ENCODE measurements at places on chromosomes 4 and X.

- DNase-seq, result no peak
These were observed 80.6 kb upstream of the CBR4 start for GRCh38 chr4:169090484-169091215.

DNA sequence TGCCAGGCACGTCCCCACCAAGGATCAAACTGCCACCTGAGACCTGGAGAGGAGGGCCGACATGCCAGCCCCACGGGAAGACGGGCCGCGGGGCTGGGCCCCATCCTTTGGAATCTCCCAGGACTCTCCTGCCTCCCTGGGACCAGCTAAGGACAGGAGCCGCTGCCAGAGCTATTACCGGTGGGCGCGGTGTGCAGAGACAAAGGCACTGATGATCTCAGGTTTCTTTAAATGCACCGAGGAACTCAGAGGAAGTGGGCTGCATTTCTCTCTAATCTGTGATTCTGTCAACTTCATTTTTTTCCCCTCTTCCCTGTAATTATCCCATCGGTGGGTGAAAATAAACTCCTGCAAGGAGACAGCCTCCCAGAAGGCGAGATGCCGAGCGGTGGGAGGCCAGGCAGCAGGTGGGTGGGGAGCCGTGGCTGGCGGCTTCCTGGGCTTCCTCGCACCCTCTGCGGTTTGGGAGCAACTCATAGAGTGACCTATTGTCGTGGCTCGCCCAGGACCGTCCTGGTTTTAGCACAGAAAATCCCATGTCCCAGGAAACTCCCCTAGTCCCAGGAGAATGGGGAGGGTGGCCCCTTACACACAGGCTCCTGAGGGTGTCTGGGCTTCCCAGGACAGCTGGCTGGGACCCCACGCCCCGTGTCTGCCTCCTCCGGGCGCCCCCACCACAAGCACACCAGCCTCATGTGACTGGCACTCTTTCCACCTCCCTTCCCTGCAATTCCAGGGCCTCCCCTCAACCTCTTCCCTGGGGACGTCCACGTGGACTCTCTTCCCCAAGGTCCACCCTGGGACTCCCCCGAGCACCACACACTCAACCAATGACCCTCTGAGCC is 62.3 kb upstream of the ADRA2C start:
- no peak for DNase-seq

GRCh38 chrX:139930916-139931645 is 1.8 kb downstream of the ATP11C start:
- DNase-seq, result no peak

DNA sequence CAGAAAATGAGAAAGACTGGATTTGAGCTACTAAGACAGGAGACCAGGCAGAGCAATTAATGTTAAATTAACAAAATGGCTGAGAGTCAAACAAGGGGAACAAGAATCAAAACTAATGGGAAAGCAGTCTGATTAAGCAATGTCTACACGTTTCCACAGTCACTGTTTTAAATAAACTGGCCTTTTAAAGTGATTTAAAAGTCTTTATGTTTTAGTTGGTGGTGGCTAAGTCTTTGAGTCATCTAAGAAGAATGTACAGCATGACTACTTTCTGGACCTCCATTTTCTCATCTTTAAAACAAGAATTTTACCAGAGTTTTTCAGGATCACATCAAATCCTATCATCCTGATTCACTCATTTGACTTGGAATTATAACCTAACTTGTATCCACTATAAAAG is 233.8 kb downstream of the ENOX2 start:
- no peak for DNase-seq

DNA sequence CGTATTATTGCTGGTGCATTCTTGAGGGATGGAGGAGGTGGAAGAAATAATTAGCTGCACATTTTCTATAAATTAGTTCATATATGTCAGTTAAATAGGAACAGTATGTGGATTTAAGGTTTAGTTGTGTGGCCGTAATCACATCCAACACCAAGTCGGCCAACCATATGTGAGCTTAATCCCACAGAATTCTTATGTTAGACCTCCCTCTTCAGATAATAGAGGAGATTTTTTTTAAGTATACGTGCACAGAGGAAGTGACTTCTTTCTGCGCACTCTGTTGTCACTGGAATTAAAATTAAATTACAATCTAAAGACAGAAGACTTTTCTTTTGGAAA is 2.1 kb downstream of the SEPTIN11 start:
- no peak for DNase-seq

DNA sequence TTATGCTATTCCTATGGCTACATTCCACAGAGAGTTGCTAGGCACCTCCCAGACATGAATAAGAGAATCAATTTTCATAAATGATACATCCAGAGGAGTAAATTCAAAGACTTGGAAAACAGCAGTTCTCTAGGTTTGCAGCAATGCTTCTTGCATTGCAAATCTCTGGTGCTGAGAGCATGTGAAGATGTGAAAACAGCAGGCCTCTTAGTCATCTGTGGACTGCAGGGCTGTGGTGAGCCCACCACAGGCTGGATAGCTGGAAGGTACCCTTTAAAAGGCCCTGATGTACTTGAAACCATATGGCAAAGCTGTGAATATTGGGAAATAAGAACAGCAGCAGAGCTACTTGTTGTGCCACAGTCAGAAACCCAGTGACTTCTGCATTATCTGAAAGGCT is 2135.9 kb downstream of the ARAP2 start:
- DNase-seq, result no peak

- DNase-seq, result no peak
These were observed 13.4 kb downstream of the ZAR1 start for GRCh38 chr4:48503233-48504025.

DNA sequence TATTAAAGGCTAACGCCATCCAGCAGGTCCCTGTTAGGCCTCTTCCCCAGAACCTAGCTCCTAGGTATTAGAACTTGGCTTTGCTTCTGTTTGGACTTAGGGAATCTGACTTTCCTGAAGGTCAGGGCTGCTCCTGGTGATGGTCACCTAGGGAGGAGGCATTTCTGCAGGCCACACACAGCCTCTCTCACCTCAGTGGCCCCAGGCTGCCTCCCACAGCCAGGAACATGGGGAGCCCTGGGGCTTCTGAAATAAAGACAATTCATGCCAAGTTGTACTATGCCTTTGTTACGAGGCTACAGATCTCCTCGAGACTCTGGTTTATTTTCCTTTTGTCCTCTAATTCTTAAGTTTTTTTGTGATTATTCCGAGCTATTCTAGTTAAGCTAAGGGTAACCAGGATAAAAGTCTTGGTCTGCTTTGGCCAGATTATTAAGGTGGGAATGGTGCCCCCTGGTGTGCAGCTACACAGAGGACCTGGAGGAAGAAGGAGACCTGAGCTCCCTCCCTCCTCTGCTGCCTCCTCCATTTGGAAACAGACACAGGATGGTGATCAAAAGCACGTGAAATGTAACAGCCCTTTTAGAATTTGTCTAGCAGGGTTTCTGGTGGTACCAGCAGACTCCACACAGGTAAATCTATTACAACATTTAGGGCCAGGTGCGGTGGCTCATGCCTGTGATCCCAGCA is 131.0 kb downstream of the DCLK2 start:
- no peak for DNase-seq

GRCh38 chrX:43809463-43809862 is 72.8 kb downstream of the MAOB start:
- DNase-seq, result no peak

- no peak for DNase-seq
These were observed 250.5 kb downstream of the TLL1 start for GRCh38 chr4:166123546-166123945.
